GM23338 (cell line): ENCODE measurements at places on chromosomes 1 and 21.

DNA sequence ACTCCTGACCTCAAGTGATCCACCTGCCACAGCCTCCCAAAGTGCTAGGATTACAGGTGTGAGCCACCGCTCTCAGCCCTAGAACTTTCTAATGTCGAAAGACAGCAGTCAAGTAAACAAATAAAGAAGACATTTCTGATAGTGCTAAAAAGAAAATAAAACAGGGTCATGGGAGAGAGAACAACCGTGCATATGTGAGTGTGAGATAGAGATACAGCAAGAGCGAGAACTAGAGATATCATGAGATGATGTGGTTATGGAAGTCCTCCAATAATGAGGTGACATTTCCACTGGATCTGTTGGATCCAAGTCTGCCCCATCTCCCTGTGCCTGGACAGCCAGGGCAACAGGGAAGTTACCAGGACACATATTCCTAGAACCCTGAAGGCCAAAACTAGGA is 4.6 kb upstream of the TENT5B start:
- no peak overlapping the region for H3K27ac ChIP-seq
- no peak for DNase-seq
- H3K4me3 ChIP-seq: no peak overlapping the region

DNA sequence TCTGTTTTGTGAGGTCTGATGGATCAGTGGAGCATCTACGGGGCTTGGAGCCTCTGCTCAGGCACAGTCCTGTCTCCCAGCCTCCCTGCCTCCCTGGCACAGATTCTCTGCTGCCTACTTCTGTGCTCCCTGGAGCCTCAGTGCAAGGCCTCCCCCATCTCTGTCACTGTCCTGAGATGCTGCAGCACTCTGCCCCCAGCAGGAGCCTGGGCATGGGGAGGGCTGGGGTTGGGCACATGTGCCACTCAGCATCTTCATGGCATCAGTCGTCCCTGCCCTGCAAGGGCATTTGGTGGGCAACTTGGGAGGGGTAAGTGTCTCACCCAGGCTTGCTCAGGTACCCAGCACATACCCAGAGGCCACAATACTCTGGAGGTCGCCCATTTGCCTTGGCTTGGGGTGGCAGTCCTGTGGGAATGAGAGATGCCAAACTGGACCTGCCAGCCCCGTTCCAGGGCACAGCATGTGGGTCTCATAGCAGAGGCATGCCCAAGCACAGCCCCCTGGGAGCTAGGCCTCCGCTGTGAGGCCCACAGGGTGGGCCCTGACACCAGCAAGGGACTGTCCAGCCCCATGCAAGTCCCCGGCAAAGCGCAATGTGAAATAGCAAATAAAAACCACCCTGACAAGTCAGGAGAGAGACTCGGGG is 28.7 kb downstream of the PADI3 start:
- H3K4me1 ChIP-seq: no peaks in the 10 kb centered on the region
- H3K36me3 ChIP-seq: no peaks in the 10 kb centered on the region
- no peak overlapping the region for H3K4me3 ChIP-seq
- no peak overlapping the region for H3K27ac ChIP-seq
- no peaks in the 10 kb centered on the region for H3K27me3 ChIP-seq

GRCh38 chr1:233671286-233671685 is 57.4 kb downstream of the KCNK1 start:
- H3K27me3 ChIP-seq: no peaks in the 10 kb centered on the region
- H3K4me3 ChIP-seq: no peak overlapping the region
- no peak for DNase-seq

GRCh38 chr1:107926436-107927080 is 38.4 kb downstream of the VAV3 start:
- 0 out of 2 replicates have a peak, but pooled peaks cover under 1% of the 10 kb centered on the region for H3K4me1 ChIP-seq
- no peaks in the 10 kb centered on the region for H3K27me3 ChIP-seq
- H3K27ac ChIP-seq: no peak overlapping the region
- H3K36me3 ChIP-seq: no peaks in the 10 kb centered on the region
- no peak overlapping the region for H3K4me3 ChIP-seq

DNA sequence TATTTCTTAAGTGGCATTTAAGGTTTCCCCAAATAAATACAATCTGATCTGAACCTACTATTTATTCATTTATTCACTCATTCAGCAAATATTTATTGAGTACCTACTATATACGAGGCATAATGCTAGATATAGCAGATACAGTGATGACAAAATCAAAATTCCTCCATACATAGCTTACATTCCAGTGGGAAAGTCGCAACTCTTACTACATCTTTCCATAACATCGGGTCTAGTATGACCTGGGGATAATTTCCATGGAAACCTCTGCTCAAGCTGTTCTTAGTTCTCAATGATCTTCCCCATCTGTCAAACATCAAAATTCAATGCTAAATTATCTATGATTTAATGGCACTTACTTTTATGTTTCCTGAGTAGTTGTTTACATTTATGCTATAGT is 70.8 kb upstream of the PRKACB start:
- H3K4me3 ChIP-seq: no peak overlapping the region
- H3K36me3 ChIP-seq: peaks cover 13% of the 10 kb centered on the region; the same call in 1 of the 2 replicates
- no peaks in the 10 kb centered on the region for H3K4me1 ChIP-seq
- H3K27me3 ChIP-seq: no peaks in the 10 kb centered on the region
- no peak overlapping the region for H3K27ac ChIP-seq

GRCh38 chr1:29635501-29636263 is 399.4 kb downstream of the PTPRU start:
- H3K4me1 ChIP-seq: no peaks in the 10 kb centered on the region
- no peak overlapping the region for H3K4me3 ChIP-seq
